CD4-positive, alpha-beta T cell treated with Interleukin-6 for 4 hours (primary cell): ENCODE measurements at places on chromosomes 4 and X.

GRCh38 chrX:78331708-78332107 lies 4.3 kb upstream of the CYSLTR1 start:
- no peak for DNase-seq

GRCh38 chrX:24498975-24499374 lies 33.9 kb downstream of the PDK3 start:
- no peak for DNase-seq

- no peak for DNase-seq
Observed at GRCh38 chrX:64427787-64428186, 32.5 kb upstream of the MTMR8 start.

DNA sequence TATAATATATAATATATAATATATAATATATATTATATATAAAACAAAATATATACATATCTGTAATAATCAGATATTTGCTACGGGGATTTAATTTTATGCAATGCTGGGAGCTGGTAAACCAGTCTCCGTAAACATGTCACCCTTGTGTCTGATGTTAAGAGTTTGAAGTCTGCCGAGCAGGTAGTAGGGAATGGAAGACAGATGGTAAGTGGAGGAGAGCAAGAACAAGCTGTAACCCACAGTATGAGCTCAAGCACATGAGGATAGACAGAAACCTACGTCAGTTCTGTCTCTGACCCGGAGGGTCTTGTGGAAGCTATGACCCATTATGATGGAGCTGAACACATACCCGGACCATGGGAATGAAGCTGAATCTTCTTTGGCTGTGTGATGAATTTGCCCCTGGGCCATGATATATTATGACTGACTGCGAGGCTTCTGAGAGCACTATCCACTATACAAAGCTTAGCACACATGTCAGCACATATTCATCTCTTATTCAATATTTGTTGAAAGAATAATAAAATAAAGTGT lies 46.2 kb downstream of the TIGD2 start:
- DNase-seq = no peak

DNA sequence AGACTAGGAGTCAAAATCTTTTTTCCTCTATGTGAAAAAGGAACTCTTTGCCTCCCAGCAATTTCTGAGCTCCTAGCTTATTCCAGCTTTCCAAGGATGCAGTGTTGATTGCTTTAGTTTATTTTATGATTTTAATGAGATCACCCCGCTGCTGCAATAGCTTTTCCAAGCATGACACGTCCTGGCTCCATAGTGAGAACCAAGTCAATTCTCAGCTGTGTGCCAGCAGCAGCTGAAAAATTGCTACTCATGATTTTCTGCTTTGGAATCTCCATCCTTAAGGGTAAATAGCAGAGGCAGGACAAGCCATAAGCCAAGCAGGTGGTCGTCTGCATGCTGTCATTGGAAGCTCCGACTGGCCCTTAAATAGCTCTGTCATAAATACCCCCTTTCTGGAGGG lies 64.5 kb downstream of the FTHL17 start:
- no peak for DNase-seq

DNA sequence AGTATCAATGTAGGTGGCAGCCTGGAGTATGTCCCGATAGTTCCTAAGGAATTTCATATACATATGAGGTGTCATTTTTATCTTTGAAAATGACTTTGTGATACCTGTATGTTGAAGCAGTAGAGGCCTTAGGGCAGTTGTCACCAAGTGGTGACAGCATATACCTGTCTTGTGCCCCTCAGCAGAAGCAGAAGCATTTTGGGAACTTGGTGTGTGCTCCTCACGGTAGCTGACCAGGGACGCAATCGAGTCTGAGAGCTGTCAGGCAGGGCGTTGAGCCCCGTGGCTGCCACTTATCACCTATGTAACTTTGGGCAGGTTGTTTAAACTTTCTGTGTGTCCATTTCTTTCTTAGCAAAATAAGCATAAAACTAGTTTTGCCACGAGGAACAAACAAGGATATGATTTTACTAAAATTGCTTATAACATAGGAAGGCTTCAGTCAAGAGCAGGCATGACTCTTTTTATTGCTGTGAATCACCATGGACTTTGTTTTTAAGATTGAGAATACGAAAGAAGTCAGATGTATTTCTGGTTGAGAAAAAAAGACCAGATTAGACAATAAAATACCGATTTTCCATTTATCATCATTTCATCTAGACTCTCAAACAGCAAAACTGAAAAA lies 161.5 kb downstream of the CPE start:
- DNase-seq = no peak

DNA sequence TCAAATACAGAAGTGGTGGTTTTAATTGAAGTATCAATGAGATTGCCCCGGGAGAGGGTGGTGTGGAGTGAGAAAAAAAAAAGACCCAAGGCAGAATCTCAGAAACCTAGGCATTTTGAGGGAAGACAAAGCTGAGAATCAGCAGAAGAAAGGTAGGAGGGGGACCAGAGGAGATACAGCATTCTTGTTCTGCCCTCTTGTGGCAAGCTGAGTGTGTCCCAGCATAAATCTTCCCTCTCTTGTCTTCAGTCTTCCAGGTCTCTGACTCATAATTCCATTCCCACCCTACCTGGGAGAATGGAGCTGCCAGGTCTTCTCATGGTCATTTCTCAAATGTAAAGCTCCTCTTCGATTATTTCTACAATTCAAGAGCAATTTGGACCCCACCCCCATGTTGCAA lies 32.7 kb upstream of the MAGED1 start:
- no peak for DNase-seq

DNA sequence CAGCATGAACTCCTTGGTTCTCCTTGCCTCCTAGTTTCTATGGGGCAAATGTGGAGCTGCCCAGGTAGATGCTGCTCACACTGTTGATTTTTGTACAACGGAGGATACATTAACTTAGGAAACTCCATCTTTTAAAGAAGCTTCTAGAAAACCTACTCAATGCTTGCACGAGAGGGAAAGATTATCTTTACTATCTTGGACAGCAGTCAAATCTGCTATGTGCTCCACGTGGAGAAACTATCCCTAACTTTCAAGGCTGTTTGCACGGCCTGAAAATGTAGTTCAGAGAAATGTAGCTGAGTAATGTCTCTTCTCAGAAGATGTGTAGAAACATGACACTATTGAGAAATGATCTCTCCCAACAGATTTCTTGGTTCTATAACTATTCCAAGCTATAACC lies 1530.9 kb upstream of the PABPC4L start:
- DNase-seq = no peak

- no peak for DNase-seq
Observed at GRCh38 chr4:139167774-139168444, 9.1 kb downstream of the ELF2 start.

GRCh38 chr4:145047151-145047550 lies 50.8 kb downstream of the ANAPC10 start:
- no peak for DNase-seq

DNA sequence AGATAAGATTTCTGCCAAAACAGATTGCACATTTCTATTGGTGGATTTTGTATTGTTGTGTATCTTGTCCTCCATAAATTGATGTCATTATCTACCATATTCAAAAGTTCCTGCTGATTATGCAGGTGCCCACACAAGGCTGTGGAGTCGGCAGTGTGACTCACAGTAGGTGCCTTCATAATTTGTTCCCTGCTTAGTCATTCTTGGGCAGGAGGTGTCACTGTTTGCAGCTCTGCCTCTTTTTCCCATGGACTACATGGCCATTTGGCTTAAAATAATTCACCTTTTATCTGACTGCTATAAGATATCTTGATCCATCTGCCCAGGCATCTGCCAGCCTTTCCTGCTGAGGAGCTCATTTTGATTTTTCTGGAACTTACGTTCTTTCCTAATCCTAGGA lies 33.6 kb upstream of the ENPEP start:
- DNase-seq = no peak

DNA sequence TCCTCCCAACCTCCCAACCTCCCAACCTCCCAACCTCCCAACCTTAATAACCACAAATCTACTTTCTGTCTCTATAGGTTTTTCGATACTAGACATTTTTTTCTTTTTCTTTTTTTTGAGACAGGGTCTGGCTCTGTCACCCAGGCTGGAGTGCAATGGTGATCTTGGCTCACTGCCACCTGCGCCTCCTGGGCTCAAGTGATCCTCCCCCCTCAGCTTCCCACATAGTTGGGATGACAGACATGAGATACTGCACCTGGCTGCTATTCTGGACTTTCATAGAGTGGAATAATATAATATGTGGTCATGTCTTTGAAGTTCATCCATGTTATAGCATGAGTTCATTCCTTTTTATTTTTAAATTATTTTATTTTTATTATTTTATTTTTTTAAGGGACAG lies 39.5 kb upstream of the ZFX start:
- no peak for DNase-seq

GRCh38 chr4:180635281-180635680 lies 1607.9 kb upstream of the TENM3 start:
- DNase-seq = no peak

- no peak for DNase-seq
Observed at GRCh38 chr4:125951261-125951887, 636.6 kb downstream of the FAT4 start.
